ENCODE measurements at places on chromosomes 11 and 22.

- no peak for DNase-seq
These were observed 4.6 kb upstream of the CERK start for GRCh38 chr22:46742576-46743221.

- DNase-seq: no peak
These were observed 18.7 kb upstream of the PPFIA1 start for GRCh38 chr11:70251659-70252321.

- DNase-seq: no peak
These were observed 64.2 kb upstream of the RASSF10 start for GRCh38 chr11:12944889-12945288.

DNA sequence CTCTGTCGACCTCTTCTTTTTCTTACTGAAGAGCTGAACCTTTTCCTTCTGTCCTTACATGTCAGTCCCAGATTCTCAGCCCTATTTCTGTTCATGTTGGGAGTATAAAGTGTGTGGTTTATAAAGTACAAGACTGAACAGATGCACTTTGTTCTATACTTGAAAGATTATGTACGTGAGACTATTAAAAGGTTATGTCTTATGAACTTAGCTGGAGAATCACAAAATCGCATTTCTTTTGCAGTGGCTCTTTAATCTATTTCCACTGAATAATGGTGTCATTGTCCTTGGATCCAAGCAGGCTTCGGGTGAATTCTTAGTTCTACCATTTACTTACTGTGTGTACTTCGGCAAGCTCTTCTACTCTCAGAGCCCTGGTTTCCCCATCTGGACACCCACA is 558.4 kb downstream of the TMEM135 start:
- DNase-seq: no peak

GRCh38 chr11:73141031-73141308 is 1.1 kb downstream of the FCHSD2 start:
- DNase-seq: no peak

GRCh38 chr11:2881981-2882375 is 3.6 kb downstream of the CDKN1C start:
- DNase-seq: no peak

- no peak for DNase-seq
These were observed 38.7 kb downstream of the MRTFA start for GRCh38 chr22:40597526-40598430.

DNA sequence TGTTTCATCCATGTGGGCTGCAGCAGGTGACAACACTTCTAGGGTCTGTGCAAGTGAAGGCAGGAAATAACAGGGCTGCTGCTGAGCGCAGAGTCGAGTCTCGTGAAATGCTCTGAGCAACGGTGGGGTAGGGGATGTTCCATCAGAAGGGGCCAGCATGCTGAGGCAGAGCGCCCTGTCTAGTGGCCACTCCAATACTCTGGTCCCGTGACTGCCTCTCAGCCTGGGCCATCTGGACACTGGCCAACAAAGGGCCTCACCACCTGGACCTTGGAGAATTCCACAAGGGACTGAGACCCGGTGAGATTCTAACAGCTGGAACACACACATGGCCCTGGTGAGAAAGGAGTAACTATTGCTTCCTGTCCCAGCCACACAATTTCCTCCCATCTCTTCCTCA is 375.7 kb downstream of the SHANK2 start:
- DNase-seq: no peak

DNA sequence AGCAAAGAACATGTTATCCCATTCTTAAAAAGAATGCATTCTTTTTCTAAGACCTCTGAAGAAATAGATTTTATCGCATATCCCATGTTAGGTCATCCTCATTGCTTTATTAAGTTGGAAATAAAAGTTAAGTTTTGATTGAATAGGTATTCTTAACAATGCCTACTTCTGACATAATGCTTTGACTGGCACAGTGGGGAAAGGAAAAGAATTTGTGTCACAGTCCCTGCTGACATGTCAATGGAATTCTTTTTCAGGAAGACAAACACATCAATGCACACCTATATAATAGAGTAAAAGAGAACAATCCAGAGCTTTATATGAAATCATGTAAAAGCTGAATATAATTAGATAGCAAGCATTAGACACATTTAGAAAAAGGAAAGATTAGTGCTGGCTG is 105.7 kb downstream of the DBX1 start:
- DNase-seq: no peak

- no peak for DNase-seq
These were observed 18.9 kb upstream of the PISD start for GRCh38 chr22:31680861-31681341.

GRCh38 chr11:69425895-69426544 is 55.4 kb upstream of the LINC01488 start:
- DNase-seq: no peak

DNA sequence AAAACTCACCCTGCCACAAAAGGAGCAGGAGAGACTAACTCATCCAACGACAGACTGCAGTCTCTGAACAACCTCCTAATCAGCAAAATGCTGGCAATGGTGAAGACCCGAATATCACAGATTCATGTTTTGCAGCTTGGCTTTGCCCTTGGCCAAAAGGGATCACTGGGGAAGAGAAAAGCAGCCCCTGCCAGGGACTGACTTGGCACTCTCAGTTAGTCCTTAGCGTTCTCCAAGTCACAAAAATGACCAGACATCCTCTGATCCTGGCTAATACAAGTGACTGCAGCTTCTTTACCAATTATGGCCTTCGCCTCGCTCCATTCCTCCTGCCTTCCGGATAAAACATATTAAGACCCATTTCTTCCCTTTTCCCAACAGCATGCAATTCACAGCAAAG is 22.4 kb upstream of the CHST1 start:
- DNase-seq: no peak

Measured in CD4-positive, alpha-beta T cell treated with Interleukin-1 beta for 1 hour (primary cell).